ENCODE measurements at places on chromosomes 4 and X.

- no peak for DNase-seq
These were observed 74.9 kb upstream of the GUCY1A1 start for GRCh38 chr4:155591738-155592143.

DNA sequence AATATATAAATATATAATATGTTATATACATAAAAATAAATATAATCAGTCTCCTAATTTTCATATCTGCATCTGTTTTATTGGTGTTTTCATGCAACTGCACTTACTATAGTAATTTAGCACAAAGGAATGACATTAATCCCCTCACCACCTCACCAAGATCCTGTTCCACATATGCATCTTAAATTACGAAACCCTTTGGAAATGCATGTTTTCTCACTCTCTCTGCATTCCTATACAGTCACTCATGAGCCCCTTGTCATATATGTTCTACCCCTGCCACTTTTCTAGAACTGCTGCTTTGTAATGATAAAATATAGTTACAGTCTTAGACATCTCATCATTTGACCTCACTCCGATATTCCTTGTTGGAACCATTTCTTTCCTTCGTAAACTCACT is 728.7 kb upstream of the SLIT2 start:
- DNase-seq, result no peak

GRCh38 chr4:158814636-158815330 is 46.0 kb downstream of the FNIP2 start:
- no peak for DNase-seq

- DNase-seq, result no peak
These were observed 575.7 kb downstream of the TRIML1 start for GRCh38 chr4:188714907-188715306.

DNA sequence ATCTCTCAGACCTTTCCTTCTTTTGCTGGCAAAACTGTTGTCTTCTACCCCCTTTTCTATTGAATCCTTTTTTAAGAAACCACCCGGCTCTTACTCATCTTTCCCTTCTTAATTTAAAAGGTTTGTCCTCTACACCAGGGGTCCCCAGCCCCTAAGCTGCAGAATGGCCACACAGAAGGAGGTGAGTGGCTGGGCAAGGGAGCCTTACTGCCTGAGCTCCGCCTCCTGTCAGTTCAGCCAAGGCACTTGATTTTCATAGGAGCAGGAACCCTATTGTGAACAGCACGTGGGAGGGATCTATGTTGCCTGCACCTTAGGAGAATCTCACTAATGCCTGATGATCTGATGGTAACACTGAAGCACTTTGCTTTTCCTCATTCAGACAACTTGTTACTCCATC is 726.3 kb upstream of the INTU start:
- no peak for DNase-seq

DNA sequence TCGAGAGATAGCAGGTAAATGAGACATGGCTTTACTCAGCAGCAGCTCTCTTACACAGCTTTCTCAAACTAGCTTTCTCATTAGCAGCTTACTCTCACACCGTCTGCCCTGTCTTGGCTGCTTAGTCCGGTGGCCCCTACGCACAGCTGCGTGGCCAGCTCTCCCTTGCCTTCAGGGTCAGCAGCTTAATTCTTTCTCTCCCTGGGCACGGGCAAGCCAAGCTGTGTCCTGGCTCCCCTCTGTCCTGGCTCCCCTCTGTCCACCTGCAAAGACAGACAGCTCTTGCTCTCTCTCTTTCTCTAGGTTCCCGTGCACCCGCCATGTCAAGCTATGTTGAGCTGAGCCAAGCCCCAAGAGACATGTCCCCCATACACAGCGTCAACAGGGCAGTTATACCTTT is 39.4 kb downstream of the ZNF185 start:
- peak; percentile 50 for DNase-seq

DNA sequence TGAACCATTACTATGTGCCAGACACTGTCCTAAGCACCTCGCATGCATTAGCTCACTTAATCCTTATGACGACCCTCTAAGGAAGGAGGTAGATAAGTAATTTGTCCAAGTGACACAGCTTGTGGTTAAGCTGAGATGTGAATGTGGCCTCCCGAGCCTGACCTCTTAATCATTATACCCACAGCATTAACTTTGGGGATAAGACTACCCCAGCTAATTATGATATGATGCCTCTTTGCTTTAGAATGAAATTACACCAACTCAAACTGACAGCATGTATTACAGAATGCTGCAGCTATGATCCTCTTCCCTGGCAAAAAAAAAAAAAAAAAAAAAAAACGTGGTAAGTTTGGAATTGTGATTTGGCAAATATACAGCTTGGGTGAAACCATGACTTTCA is 53.5 kb downstream of the APBB2 start:
- DNase-seq, result no peak

DNA sequence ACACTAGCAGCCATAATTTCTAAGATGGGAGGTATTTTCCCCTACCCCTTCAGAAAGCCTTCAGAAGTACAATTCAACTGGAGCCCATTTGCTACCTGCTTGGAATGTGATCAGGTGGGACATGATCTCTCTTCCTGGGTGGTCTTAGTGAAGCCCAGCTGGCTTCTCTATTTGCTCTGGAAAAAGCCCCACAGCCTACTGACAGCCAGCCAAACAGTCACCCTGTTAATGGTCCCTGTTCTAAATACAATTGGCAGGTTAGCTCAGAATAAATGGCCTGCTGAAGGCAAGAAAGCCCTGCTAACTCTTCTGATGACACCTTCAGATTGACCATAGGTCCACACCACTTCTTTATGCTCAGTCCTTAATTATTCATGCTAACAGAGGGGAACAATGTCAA is 39.9 kb downstream of the HS6ST2 start:
- DNase-seq, result no peak

GRCh38 chrX:107450823-107451509 is 1.5 kb downstream of the FRMPD3 start:
- peak; percentile 59 for DNase-seq

DNA sequence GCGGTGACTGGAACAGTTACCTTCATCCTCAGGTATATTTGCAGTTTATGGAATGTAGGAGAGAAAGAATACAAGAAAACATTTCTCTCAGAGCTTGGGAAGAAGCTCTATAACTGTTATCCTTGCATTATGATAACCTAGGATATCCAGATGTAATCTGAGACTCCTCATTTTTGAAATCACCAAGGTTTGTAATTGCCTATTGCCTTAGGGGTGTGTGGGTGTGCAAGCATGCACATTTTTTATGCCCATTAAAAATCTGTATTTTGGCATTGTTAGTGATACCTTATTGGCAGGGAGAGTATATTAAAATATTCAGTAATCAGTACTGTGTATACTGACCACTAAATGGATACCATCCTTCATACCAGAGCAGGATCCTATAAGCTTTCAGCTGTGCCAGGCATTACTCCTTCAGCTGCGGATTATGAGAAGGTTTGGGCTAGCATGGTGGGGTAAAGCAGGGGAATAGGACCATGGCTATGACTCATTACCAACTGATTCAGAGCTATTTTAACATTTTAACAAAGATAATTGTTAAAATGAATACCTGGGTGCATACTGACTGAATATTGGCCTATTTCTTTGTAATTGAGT is 8.3 kb downstream of the SEC24B start:
- DNase-seq, result no peak

- DNase-seq, result no peak
These were observed 31.5 kb downstream of the TEC start for GRCh38 chr4:48237996-48238645.

DNA sequence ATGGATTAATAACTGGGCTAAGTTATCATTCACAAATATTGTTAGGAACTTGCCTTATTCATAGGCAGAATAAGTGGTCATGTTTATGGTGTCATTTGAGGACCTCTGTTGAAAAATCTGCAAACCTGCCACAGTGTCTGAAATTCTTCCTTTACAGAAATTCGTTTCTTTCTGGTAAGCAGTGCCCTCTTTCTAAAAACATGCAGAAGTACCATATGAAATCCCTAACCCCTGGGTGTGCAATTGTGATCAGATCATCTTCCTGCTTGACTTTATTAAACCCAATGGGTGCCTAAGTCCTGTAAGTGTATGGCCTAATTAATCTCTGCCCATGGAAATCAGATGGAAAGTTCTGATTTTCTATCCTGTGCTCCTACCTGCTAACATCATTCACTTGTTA is 4.4 kb upstream of the HTATSF1 start:
- DNase-seq, result no peak

GRCh38 chrX:81259714-81260395 is 58.0 kb downstream of the SH3BGRL start:
- no peak for DNase-seq

DNA sequence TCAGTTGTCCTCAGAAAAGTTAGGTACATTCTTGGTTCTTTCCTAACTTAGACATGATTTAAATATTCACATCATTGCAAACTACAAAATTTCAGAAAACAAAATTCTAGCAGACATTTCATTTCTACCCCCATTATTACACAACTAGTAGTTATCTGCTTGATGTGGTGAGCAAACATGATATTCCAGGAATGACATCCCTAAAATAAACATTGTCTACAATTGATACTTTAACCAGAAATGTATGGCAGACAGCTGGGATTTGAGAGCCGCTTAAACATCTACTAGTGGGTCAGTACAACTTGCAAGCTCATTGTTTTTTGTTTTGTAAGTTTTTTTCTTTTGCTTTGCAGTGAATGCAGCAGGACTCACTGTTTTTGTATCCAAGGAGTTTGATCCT is 32.1 kb upstream of the AMBN start:
- DNase-seq, result no peak

GRCh38 chr4:34878961-34879360 is 1365.4 kb downstream of the ARAP2 start:
- no peak for DNase-seq

GRCh38 chrX:132199941-132200340 is 19.3 kb downstream of the RAP2C start:
- DNase-seq, result no peak

GRCh38 chr4:1576304-1576960 is 107.7 kb downstream of the FAM53A start:
- DNase-seq, result no peak

DNA sequence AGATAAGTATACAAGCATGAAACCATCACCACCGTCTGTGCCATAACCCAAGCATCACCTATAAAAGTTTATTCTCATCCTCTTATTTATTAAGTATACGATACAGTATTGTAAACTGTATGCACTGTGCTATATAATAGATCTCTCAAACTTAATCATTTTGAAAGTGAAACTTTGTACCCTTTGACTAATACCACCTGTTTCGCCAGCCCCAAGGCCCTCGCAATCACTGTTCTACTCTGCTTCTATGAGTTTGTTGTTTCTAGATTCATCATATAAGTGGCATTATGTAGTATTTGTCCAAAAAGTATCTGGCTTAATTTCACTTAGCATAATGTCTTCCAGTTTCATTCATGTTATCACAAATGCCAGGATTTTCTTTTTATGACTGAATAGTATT is 72.1 kb upstream of the DOCK11 start:
- DNase-seq, result no peak

- no peak for DNase-seq
These were observed 31.2 kb downstream of the SLC2A9 start for GRCh38 chr4:9989918-9990635.

- DNase-seq, result no peak
These were observed 211.5 kb downstream of the FRAS1 start for GRCh38 chr4:78268597-78268996.

GRCh38 chr4:152673489-152673888 is 6.3 kb downstream of the TMEM154 start:
- DNase-seq, result no peak

GRCh38 chr4:32890398-32890797 is 2170.2 kb downstream of the PCDH7 start:
- peak; percentile 18 for DNase-seq

DNA sequence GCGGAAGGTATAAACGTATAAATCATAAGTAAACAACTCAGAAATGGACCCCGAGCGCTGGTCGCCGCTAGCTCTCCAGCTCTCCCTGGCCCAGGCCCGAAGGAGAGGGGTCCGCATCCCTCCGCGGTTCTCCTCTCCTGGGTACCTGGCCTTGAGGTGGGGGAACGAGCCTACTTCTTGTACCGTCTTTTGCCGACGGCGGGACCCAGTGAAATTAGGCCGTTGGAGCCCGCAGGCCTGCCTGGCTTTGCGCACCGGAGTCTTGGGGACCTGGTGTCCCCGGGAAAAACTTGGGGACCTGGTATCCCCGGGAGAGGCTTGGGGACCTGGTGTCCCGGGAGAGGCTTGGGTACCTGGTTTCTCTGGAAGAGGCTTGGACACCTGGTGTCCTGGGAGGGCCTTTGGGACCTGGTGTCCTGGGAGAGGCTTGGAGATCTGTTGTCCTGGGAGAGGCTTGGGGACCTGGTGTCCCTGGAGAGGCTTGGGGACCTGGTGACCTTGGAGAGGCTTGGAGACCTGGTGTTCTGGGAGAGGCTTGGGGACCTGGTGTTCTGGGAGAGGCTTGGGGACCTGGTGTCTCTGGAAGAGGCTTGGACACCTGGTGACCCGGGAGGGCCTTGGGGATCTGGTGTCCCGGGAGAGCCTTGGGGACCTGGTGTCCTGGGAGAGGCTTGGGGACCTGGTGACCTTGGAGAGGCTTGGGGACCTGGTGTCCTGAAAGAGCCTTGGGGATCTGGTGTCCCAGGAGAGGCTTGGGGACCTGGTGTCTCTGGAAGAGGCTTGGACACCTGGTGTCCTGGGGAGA is 12.0 kb downstream of the SHOX start:
- DNase-seq, result no peak

DNA sequence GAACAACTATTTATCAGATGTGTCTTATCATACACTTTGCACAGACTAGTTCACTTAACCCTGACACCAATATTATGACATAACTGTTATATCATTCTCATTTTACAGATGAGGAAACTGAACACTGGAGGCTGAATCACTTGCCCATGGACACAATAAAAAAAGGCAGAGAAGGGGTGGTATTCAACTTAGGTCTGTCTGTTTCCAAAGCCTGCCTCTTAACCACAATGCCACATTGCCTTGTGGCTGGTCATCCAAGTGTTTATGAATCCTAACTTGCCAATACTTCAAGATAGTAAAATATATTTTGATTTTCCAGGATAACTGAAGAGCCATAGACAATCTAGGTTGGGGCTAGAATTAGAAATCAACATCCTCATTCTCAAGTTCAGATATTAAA is 327.8 kb downstream of the NR3C2 start:
- no peak for DNase-seq

- no peak for DNase-seq
These were observed 125.2 kb downstream of the NHS start for GRCh38 chrX:17500145-17500579.

- DNase-seq, result no peak
These were observed 100.0 kb downstream of the ATP11C start for GRCh38 chrX:139832718-139833309.

GRCh38 chr4:182238355-182238931 is 4.8 kb upstream of the TENM3 start:
- DNase-seq, result no peak

DNA sequence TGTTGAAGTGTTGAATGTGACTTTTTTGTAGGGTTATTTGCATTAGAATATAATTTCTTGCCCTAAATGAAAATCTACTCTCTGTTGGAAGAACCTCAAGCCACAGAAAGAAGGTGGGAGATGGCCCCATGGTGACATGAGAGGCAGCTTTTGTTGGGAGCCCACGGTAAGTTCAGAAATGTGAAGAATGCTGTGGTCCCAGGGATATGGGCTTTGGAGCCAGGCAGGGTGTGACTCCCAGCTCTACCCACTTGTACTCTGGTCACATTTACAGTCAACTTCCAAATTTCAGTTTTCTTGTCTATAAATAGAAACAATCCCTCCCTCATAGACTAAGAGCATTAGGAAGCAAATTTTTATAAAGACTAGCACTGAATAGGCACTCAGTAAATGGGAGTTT is 177.8 kb downstream of the RAB28 start:
- no peak for DNase-seq

- no peak for DNase-seq
These were observed 43.1 kb upstream of the SETD7 start for GRCh38 chr4:139599076-139599475.

- no peak for DNase-seq
These were observed 1957.0 kb upstream of the AGA start for GRCh38 chr4:179399054-179399782.
